Stimulated activated CD4-positive, alpha-beta T cell treated with anti-CD3 and anti-CD28 coated beads, Interleukin-2, amount 100 ng/mL, for 24 hours (primary cell): ENCODE measurements at places on chromosomes 7 and 10.
A peak's percentile ranks its signal among the peaks of the same experiment; 100 is the strongest.

DNA sequence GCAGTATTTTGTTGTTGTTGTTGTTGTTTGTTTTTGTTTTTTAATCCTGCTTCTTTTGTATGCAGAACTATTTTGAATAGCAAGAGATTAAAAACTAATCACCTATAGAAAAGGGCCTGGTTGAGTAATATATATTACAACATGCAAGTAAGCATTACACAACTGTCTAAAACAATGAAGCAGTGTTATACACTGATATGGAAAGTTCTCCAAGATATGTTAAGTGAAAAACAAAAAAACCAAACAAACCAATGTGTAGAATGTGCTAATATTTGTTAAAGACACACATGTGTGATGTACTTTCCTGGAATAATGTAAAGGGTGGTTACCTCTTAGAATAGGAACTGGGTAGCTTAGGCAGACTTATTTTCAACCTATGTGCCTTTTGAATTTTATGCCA is 117.4 kb downstream of the ZNF365 start:
- no peak for DNase-seq

DNA sequence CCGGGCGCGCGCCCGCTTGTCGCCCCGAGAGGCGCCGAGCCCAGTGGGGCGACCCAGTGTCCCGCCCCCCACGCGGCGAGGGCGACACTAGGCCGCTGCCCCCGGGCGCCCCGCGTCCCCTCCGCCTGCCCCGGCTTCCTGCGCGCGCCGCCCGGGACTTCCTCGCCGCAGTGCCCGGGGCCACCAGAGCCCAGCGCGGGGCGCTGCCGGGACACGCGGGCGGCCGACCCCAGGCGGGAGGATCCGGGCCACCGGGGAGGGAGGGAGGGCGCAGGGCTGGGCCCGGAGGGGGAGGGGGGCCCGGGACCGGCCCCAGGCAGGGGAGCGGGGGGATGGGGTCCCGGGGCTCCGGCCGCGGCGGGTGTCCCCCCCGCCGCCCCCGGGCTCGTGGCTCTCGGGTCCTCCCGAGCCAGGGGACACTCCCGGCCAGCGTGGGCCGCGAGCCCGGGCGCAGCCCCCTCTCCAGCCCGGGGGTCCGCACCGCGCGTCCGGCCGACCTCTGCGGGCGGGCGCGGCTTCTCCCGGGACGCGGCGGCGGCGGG is 435 bp upstream of the PWWP2B start:
- peak; percentile 65 for DNase-seq

DNA sequence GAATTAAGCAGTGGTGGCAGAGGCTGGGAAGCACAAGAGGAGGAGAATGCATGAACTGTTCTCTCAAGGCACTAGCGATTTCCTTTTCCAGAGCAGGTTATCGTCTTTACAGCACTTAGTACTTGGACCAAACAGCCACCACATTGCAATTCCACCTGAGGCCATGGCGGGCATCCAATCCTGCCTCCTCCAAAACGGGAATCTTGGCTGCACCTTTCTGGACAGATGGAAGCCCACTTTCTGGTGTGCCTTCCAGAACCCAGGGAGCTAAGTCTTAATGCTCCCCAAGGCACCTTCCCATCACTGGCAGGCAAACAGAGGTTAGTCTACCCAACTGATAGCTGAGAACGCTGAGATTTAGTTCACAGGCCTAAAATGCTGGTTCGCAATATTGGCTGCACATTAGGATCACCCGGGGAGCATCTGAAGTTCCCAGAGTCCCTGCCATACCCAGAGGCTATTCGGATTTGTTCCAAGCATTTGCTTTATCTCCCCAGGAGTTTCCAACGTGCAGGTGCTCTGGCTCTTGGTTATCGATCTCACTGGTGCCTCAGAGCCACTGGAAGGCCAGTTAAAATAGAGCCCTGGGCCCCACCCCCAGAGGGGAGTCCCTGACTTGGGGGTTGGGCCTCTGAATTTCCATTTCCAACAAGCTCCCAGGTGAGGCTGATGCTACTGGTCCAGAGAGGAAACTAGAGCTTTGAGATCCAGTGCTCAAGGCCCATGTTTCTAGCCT is 62.2 kb downstream of the KCNMA1 start:
- DNase-seq, result no peak

- no peak for DNase-seq
Measured at GRCh38 chr10:91681361-91682276, 48.7 kb upstream of the PPP1R3C start.

GRCh38 chr10:51288511-51288910 is 214.2 kb downstream of the PRKG1 start:
- DNase-seq, result no peak

DNA sequence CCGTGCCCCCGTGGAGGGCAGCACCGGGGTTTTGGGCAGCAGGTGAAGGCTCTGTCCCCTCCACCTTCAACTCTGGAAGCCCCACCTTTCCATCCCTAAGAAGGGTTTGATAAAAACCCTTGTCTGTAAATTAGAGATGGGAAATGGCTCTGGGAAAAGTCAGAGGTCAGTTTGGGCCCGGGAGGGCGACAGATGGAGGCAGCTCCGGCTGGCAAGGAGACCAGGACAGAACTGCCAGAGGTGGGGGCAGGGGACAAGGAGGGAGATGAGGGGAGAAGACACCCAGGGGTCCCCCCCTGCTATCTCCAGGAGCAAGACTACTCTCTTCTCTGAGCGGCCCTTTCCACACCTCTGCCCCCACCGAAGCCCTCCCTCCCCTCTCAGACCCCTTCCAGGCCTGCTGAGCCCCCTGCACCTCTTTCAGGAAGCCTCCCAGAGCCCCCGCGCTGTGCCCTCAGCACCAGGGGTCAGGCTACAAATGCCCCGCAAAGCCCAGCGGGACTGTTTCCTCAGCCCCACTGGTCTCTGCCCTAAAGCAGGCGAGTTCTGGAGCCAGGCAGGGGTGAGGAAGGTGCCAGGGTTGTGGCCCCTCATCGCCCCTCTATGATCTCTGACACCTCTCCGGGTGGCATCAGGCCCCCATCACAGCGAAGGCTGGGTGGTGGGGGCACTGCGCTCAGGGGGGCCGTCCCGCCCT is 980 bp upstream of the SH2B2 start:
- no peak for DNase-seq

- no peak for DNase-seq
Measured at GRCh38 chr10:132960071-132960472, 17.7 kb upstream of the CFAP46 start.

DNA sequence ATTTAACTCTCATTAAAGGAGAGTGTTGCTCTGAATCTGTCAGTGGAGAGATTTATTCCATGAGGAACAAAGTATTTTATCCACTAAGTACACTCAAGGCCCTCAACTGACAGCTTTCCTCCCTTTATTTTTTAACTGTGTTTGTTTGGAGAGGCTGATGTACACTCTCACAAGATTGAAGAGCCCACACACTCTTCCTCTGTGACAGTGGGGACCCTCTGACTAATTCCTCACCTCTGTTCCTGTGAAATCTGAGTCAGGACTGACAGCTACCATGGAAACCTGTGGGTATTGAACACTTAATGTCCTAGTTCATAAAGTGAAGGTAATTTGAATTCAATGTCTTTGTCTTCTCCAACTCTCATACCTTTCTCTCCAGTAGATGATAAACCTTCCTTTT is 189.8 kb upstream of the PITRM1 start:
- no peak for DNase-seq

DNA sequence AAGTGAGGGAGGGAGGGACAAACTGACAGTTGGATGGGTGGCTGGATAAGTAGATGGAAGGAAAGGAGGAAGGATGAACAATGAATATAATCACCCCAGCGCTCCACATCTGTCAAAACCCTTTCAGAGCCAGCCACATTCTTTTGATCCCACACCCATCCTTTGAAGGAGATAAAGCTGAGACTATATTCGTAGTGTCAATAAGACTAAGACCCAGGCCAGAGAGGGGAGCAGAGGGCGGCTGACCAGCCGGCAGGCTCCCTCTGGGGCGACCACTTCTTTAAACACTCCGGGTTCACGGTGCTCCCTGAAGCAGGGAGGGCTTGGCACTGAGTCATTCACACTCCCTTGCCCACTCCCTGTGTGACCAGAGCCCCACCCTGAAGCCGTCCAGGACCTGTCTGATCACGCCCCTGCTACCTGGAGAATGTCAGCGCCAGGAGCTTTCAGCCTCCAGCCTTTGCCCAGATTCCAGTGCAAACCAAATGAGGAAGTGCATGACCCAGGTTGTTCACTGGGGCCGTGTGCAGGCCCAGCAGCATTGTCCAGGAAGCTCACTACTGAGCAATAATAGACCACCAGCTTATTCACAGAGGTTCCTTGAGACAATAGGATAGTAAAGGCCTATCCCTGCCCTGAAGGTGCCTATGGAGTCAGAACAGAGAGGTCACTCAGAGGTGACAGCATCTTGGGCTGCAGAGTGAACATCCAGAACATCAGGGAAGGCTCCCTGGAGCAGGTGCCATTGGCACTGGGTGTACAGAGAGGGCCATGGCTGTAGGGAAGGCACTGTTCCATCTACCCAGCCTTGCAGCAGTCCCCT is 34.4 kb downstream of the UNC5B start:
- DNase-seq, result no peak

- no peak for DNase-seq
Measured at GRCh38 chr10:75469006-75469616, 37.7 kb downstream of the LRMDA start.

- DNase-seq, result no peak
Measured at GRCh38 chr7:33667196-33667595, 238.1 kb upstream of the BMPER start.

DNA sequence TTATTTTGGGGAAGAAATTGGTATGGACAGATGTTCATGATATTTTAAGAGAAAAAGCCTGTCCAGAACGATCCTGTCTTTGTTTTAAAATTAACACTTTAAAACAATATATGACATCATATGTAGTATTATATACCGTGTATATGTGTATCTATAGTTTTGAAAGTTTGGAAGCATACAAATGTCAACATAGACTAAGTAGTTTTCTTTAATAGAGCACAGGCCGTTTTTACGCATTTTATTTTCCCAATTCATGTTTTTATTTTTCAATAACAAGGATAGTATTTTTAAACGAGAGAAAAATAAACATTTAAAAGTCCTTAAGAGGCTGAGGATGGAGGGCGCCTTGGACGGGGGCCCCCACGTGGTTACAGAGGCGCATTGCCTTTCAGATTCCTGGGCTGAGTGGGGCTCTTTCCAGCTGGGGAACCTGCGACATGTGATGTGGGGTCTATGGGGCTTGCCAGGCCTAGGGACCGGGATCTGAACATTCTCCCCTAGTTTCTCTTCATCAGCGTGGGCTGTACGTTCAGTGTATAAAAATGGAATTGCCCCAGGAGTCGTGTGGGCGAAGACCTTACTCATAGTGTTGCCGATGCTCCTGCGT is 127.8 kb upstream of the ZNF746 start:
- peak; percentile 74 for DNase-seq

GRCh38 chr10:130767116-130767730 is 544.3 kb downstream of the TCERG1L start:
- no peak for DNase-seq

- DNase-seq, result no peak
Measured at GRCh38 chr7:157840914-157841772, 504.3 kb downstream of the DNAJB6 start.

GRCh38 chr7:104074529-104074928 is 85.1 kb upstream of the RELN start:
- DNase-seq, result no peak

- DNase-seq, result no peak
Measured at GRCh38 chr10:46308666-46309450, 22.1 kb downstream of the ANTXRL start.

DNA sequence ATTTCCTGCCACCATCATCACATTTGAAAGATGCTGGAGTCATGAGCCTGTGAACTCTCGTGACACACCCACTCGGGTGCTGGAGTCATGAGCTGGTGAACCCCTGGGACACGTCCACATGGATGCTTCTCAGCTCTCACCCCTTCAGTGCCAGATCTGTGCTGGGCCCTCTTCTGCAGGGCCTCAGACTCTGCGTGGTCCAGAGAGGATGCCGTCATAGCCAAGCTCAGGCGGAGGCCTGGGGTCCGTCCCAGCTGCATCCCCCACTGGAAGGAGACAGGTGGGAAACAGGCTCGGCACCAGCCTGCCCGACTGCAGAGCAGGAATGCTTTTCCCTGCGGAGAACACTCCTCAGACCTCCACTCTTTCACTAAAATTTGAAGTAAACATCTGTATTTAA is 156.5 kb upstream of the PPP2R2D start:
- DNase-seq, result no peak

DNA sequence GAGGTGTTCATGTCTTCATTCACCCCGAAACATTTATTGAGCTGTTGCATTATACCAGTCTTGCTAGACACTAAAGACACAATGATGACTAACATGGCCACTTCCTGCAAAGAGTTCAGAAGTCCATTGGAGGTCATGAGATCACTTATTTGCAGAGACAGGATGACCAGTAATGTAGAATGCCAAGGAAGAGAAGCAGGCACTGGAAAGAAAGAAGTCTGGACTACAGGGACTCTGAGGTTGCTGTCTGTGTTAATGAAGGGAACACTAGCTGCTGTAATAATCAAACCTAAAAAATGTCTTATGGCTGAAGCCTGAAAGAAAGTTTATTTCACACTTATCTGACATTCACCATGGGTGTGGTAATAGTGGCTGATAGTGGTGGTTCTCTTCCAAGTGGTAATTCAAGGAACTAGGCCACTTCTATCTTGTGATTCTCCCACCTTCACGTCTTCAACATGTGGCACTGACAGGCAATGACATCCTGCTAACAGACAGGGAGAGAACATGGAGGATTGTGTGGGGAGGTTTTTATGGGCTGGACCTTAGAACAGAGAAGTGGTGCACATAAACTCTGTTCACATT is 89.2 kb upstream of the MKLN1 start:
- no peak for DNase-seq

GRCh38 chr7:157523766-157524421 is 187.1 kb downstream of the DNAJB6 start:
- no peak for DNase-seq

DNA sequence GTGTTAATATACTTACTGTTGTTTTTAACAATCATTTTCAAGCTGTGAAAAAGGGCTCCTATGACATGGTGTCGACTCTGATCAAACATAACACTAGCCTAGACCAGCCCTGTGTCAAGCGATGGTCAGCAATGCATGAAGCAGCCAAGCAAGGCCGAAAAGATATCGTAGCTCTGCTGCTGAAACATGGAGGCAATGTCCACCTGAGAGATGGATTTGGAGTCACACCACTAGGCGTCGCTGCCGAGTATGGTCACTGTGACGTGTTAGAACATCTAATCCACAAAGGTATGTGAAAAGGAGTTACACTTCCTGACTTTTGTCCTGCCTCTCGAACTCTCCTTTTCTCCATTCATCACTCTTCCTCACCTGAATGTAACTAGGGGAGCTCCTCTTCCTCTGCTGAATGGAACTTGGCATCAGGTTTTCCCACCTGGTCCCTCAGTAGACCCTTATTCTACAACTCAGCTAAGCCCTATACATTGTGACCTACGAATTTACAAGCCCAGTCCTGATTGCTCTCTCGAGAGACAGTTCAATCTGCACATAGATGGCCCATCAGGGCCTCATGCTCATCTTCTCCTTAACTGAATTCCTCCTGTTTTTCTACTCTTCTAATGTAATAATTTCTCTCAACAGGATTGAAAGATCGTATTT is 23.0 kb downstream of the ASB15 start:
- DNase-seq, result peak; percentile 80
